ENCODE measurements at places on chromosomes 5 and 9.

- no peak for DNase-seq
These were observed 53.9 kb downstream of the MED27 start for GRCh38 chr9:132025766-132026165.

- DNase-seq, result no peak
These were observed 1792.3 kb downstream of the EFNA5 start for GRCh38 chr5:105878402-105878801.

DNA sequence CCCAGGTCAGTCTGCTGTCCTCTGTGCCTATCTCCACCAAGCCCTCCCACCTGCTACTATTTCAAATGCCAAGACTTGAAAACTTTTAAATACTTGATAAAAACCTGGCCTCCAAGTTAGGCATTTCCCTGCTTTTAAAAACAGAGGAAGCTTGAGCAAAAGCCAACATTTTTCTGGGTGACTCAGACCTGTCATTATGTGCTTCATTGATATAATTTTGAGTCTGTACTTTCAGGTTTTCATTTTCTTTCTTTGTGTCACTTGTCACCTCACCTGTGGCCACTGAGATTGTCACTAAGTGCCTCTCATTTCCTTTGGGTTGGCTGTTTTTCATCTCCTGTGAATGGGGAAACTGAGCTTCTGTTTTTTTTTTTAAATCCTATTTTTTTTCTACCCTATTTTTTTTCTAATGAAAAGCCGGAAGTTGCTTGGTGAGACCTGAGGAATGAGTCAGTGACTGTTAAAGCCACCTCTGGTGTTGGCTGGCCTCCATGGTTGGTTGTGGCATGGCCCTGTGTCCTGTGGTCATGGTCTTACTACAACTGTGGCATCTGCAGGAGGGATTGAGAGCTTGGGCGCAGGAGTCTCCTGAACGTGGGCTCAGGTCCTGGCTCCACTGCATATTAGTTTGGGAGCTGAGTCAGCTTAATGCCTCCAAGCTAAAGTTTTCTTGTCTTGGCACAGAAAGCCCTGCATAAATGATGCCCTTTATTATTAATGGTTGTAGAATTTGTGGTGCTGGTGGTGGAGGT is 56.7 kb downstream of the ARHGAP26 start:
- DNase-seq, result no peak

GRCh38 chr5:65796751-65797316 is 74.8 kb downstream of the NLN start:
- no peak for DNase-seq

DNA sequence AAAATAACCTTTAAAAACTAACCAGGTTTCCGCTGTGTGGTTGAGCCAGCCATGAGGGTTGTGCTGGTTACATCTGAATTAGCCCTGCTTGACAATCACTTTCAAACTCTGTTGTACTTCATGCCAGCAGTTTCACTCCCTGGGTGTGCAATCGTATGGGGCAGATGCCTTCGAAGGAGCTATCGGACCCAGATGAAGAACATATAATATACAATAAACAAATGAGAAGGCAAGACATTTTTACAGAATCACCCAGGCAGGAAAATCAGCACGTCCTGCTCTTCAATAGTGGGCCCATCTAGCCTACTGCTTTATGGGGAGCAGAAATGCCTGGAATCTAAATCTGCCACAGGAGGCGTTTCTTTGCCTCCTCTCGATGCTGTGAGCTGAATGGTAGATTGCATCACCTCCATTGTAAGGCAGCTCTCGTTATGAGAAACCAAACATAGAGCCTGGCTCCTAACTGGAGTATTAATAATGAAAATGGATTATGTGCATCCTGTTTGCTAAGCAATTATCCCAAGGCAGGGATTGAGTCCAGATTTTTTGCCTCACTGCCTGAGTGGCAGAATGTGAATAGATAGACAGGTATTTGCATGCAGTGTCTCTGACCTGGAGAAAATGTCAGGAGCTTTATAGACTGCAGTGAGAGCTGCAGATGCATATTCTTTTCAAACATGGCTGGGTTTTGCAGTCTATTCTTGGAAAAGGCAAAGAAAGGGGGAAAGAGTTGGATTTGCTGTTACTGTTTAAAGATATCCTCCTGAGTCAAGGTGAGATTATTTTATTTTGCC is 143.3 kb upstream of the SMARCA2 start:
- peak; percentile 20 for DNase-seq

GRCh38 chr9:116000748-116001329 is 152.8 kb upstream of the PAPPA start:
- DNase-seq, result no peak
